ENCODE measurements at places on chromosomes 2 and 18.

- peak; percentile 53 for DNase-seq
These were observed 88.8 kb downstream of the VWA3B start for GRCh38 chr2:98175811-98176210.

DNA sequence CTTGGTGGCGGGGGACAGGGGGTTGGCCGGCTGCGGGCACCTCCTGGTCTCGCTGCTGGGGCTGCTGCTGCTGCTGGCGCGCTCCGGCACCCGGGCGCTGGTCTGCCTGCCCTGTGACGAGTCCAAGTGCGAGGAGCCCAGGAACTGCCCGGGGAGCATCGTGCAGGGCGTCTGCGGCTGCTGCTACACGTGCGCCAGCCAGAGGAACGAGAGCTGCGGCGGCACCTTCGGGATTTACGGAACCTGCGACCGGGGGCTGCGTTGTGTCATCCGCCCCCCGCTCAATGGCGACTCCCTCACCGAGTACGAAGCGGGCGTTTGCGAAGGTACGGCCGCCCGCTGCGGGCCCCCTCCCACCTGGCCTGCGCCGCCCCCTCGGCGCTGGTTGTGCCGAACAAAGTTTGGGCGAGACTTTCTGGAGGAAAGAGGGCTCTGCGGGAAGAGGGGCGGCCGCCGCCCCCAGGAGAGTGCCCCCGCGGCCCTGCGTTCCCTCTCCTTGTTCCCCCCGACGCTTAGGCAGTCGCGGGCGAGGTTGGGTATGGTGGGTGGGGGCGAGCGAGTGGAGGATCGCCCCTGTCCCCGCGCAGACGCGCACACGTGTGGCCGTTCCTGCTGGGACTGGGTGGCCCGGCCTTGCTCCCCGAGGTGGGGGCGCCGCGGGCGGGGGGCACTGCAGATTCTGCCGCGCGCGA lies 866 bp downstream of the CRIM1 start:
- peak; percentile 11 for DNase-seq

DNA sequence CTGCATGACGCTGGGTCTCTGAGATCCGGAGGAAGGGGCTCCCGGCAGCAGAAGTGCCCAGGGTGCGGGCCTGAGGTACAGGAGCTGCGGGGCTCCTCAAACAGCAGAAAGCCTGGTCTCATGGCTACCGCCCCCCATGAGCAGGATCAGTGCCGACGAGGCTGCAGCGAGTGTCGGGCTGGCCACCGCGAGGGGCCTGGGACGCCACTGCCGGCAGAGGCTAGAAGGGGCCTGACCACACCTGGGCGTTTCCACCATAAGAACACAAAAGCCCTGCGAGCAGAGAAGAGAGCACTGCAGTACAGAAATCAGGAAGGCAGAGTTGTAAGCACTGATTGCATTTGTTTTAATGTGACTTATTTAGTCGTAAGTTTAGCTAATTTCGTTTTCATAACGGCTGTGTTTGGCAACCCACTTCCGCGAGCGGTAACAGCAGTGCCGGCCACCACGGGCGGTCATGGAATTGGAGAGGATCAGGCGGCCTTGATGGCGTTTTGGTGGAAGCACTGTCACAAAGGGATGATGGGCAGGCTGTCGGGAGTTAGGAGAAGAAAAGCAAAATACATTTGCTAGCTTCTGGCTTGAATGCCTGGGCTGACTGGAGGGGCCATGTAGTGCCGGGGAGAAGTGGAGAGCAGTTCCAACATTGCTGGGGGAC lies 117.4 kb downstream of the HDAC4 start:
- no peak for DNase-seq

- DNase-seq = no peak
These were observed 501.1 kb upstream of the TNP1 start for GRCh38 chr2:217360781-217361482.

GRCh38 chr2:167332358-167332757 lies 444.1 kb downstream of the XIRP2 start:
- DNase-seq = no peak

GRCh38 chr18:45730832-45731575 lies 7.0 kb downstream of the SLC14A1 start:
- no peak for DNase-seq

GRCh38 chr2:133241224-133241571 lies 327.1 kb downstream of the NCKAP5 start:
- DNase-seq = no peak

- DNase-seq = no peak
These were observed 231.7 kb downstream of the FSIP2 start for GRCh38 chr2:185970148-185970852.

DNA sequence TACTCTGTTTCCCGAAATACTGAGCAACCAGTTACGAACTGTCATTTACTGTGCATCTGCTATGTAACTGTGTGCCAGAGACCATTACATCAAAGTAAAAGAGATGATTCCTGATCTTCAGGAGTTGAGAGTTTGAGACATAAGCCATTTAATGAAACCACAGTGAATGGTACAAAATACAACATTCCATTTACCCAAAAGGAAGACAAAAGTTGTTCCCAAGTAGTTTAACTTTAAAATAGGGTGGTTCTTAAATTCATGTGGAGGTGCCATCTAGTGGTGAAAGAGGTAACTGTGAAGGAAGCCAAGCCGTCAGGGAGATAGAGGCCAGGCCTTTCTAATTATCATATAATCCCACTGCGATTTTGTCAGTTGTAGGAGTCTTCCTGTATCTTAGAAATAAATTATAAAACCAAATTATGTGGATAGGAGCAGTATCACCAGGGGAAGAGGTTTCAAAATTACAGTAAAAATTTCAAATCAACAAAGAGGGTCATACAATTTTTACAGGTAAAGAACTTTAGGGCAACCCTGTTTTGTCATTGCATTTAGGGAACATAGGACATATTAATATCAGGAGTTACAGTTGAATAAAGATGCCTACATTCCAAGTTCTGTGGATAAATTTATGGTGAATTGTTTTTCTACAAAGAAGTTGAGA lies 67.7 kb downstream of the EPAS1 start:
- DNase-seq = peak; percentile 42

GRCh38 chr2:234483568-234484251 lies 13.2 kb downstream of the ARL4C start:
- no peak for DNase-seq

GRCh38 chr2:52264488-52264887 lies 1232.6 kb upstream of the NRXN1 start:
- peak; percentile 40 for DNase-seq

- no peak for DNase-seq
These were observed 195.7 kb upstream of the FANCL start for GRCh38 chr2:58436872-58437271.

DNA sequence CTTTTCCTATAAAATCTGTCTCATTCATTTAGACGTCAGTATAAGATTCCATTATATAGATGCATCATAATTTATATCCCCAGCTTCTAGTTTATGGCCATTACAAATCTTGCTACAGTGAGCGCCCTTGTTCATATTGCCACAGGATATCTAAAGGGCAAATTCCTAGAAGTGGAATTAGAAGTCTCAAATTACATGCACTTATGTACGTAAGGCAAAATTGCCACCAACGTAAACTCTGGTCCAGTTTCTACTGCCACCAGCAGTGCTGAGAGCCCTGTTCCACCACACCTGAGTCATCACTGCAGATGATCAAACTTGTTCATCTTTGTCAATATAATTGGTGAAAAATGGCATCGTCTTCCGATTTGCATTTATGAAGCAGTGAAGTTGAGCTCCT lies 90.9 kb upstream of the ID2 start:
- DNase-seq = peak; percentile 28

DNA sequence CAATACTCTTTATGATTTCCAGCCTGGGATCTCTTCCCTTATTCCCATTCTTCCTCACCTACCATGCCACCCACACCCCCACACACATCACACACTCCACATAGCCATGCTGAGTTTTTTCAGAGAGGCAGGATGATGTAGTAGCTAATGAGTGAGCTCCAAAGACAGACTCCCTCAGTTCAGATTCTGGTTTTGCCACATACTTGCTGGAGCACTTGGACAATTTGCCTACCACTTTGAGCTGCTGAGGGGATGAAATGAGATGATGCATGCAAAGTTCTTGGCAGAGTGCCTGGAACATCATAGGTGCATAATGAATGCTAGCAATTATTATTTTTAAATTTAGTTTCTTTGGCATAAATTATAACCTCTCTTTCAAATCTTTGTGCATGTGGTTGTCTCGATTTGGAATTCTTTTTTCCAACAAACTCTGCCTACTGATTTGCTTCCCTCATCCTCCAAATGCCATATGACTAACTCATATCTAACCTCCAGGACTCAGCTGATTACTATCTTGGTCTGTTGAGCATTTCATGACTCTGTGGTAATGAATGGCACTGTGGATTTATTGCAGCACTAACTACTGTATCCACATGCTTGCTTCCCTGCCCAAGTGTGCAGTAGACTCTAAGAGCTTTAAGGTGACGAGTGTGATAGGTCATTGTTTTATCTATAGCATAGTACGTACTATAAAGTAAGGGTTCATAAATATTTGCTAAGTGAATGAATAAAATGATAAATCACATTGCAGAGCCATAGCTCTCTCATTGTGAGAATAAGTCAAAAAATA lies 99.1 kb downstream of the TACR1 start:
- peak; percentile 22 for DNase-seq

DNA sequence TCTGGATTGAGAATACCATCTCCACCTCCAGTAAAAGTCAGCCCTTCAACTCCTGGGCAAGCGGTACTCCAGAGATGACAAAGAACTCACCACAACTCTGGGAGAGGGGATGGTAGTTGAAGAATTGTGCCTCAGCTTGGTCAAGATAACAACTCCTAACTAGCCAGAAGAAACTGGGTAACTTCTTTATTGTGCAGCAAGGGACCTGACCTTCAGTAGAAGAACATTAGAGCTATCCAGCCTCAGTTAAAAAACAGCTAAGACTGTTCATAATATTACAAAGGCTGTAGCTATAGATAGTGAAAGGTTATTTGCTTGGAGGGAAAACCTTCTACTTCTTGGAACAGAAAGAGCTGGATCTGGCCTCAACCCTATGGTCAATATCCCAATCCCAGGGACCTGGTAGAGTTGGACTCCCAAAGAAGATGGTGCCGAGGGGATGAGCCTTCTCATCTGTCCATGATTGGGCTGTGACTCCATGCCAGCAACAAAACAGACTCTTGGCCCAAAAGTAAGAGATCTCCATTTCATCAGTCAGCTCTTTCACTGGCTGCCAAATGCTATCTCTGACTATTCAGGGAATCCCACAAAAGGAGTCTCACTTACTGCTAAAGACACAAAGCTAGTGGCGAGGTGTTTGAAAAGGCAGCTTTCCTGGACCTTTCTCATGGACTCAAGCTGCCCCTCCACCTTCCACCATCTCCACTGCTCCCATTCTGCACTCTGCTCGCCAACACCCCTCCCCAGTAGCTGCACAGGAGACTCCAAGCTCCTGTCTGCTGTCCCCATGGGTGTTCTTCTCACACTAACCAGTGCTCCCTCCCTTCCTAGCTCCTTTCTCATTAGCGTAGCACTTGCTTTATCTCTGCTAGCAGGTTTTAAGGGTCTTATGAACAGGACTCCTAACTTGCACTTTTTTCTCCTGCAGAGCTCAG lies 145.8 kb downstream of the CAPN13 start:
- no peak for DNase-seq

- no peak for DNase-seq
These were observed 41.3 kb downstream of the SH2D6 start for GRCh38 chr2:85459771-85460170.

GRCh38 chr2:27179344-27180000 lies 30.7 kb downstream of the TCF23 start:
- no peak for DNase-seq

DNA sequence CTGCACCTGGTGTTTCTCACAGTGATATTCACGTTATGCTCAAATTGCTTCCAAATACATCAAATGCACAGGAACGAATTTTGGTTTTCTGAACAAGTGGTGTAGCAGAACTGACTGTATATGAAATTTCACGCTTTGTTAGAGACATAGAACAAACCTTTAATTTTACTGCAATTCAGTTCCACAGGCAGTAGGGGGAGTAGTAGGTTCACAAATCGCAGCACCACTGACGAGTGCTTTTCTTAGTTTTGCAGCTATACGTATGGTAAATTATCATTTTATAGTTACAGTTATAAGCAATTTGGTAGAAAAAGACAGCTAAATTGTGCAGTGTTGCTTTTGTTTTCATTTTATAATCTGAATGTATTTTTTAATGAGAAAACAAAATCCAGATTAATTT lies 113.3 kb downstream of the KIAA1328 start:
- peak; percentile 31 for DNase-seq

DNA sequence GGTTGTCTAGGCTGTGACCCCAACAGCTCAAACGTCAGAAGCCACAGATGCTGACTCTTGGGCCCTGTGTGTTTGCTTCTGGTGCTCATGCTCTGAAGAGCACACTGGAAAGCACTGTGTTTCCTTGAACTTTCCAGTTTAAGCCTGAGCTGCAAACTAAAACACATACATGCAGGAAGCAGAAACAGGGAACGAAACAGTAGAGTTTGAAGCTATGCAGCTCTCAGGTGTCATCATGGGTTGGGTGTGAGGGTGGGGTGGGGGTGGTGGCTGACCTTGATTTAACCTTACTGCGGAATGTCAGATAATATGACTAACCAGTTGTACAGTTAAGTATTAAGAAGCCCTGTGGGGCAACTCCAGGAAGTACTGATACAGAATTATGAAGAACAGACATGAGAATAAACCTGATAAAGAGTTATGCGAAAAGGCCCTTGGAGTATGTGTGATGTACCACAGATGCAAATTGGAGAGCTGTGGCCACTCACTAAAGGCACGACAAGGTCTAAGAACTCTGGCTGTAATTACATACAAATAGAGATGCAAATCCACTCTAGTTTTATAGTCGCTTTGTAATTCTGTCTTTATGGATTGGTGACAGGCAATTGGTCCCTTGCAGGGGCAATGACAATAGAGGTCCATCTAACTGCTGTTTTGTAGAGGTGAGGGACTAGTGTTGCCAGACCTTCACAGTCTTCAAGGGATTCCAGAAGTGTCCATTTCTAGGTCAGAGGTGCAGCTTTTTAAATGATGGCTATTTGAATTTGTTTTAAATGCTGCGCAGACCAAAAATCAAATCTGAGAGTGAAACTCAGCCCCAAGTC lies 273.1 kb downstream of the NAPG start:
- no peak for DNase-seq

- peak; percentile 93 for DNase-seq
These were observed 37.1 kb downstream of the ANKRD44 start for GRCh38 chr2:197273485-197273884.

- no peak for DNase-seq
These were observed 30.2 kb downstream of the GLI2 start for GRCh38 chr2:120765678-120766469.
